ENCODE measurements at places on chromosomes 12 and 14.

GRCh38 chr12:97537501-97537900 is 74.9 kb downstream of the RMST start:
- no peak for DNase-seq

GRCh38 chr12:57866308-57867019 is 19.9 kb upstream of the CTDSP2 start:
- DNase-seq, result no peak

DNA sequence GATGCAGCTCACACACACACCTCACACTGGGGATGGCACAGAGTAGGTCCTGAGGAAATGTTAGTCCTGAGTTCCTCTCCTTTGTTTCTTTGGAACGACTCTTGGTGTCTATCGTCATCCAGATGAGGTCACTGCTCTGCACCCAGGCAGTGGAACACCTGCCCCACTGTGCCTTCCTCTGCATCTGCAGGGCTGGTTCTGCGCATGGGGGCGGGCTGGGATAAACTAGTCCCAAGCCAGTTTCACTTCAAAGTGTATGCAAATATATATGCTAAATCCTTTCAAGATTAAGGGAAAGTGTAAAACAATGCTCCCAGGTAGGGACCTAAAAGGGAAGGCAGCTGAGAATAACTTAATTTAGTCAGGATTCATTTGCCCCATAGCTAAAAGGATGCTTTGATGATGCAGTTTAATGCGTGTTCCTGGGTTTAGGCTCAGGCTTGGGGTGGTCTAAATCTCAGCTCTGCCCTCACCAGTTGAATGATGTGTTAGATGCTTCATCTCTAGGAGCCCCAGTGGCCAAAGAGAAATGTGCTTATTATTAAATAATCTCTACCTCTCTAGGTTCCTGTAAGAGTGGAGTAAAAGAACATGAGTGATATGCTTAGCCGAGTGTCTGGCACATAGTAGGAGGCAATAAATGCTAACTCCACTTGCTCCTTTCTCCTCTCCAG is 47.1 kb upstream of the OVCH1 start:
- no peak for DNase-seq

GRCh38 chr12:93022603-93023340 is 93.7 kb upstream of the EEA1 start:
- no peak for DNase-seq

GRCh38 chr14:99350751-99351150 is 78.8 kb upstream of the BCL11B start:
- DNase-seq, result no peak

DNA sequence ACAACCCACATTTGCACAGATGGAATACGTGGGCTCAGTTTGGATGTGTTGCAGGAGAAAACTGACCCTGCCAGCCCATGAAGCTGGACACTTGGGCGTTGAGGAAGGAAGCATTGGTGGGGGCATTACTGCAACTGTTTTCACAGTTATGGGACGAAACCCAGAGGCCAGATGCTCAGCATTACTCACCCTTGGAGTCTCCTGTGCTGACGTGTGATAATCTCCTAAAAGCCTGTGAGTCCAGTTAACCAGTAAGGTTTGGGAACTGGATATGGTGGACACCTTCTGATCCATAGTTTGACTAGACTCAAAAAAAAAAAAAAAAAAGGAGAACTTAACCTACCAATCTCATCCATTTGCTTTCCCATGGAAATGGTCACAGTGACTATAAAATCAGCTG is 52.8 kb upstream of the EGLN3 start:
- no peak for DNase-seq

DNA sequence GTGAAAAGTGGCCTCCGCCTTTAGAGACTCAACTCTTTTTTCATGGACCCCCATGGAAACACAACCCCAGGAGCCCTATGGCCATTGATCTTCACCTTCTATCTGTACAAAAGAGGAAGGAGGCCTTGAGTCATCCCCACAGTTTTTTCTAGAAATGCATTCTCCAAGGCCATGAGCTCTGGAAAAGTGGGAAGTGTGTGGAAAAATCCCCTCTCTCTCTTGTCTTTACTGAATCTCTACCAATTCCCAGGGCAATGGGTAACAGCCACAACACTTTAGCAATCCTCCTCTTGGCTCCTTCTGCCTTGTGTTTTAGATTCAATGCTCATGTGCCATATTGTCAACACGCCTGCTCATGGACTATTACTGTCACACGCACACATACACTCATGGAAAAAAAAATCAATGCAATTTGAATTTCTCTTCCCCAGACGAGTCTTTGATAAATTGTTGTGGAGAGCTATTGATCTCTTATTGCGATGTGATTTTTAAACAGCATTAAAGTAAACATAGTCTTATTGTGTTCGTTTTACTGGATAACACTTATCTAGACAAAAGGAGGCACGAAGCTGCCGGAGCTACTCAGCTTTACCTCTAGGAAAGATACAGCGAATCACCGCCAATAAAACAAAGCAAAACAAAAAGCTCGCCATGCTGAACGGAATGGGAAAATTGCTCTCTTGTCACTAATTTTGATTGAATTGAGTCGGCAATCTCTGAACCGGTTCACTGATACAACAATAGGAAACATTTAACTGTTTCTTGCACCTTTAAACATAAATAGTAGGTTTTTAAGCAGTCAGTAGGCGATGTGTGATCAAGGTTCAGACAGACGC is 260.3 kb downstream of the VRK1 start:
- DNase-seq, result peak; percentile 81

DNA sequence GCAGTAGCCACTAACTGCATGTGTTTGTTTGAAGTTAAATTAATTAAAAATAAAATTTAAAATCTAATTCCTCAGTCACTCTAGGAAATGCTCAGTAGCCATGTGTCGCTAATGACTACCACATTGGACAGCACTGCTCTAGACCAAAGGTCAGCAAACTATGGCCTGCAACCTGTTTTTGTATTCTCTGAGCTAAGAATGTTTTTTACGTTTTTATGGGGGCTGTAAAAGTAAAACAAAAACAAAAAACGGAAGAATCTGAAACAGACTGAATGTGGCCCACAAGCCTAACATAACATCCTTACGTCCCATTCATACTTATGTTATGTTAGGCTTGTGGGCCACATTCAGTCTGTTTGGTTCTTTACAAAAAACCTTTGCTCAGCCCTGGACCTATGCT is 57.8 kb downstream of the LIN52 start:
- no peak for DNase-seq

DNA sequence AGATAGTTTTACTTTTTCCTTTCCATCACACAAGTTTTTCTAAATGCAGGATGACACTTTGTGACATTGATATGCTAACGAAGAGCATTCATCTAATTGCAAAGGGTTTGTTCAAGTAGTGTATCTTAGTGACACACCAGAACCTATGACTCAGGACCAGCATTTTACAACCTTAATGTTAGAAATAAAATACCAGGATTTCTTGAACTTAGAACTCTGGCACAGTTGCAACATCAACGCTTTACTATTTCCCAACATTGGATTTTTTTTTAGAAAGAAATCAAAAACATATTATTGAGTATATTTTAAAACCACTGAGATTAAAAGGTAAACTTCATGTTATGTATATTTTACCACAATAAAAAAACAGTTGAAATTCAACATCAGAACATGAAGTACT is 17.9 kb upstream of the PLEKHG6 start:
- DNase-seq, result no peak

DNA sequence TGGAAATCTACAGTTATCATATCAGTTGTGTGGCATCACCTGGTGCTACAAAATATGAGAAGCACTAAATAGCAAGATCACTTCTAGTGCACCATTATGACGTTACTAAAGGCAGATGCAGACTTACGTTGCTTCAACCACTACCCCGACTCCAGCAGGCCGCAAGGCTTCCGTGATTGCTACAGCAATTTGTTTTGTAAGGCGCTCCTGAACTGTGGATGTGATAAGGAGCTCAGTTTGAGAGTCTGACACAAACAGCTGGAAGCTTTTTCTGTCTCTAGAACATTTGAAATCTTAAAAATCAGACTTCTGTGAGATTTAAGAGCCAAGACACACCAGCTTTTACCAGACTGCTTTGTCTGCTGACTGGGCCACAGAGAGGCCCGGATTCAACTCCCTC is 57.0 kb downstream of the GCH1 start:
- no peak for DNase-seq

DNA sequence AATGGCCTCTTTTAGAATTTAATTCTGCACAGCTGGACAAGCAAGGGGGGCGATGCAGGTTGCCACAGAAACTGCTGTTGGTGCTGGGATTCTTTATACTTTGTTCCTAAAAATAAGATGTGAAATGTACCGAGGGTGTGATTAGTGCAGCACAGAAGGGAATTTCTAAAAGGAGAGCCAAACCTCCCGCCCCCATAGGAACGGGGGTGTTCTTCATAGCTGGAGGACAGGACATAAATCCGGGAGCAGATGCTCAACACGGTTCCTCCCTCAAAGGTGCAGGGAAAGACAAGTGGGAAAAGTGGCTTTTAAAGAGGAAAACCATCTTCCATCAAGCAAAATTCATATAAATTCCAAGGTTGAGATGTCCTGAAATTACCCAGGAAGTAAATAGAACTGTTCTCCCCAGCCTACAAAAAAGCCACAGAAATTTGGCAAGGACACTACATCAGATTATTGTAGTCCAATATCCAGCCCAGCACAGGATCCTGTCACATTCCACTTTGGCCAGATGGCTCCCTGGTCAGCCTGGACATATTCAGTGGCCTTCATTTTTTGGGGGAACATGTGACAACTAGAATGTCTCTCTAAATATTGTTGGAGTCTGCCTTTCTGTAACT is 51.4 kb upstream of the TMX1 start:
- DNase-seq, result no peak

GRCh38 chr12:92396647-92397252 is 251.1 kb upstream of the BTG1 start:
- DNase-seq, result no peak

- DNase-seq, result no peak
Observed at GRCh38 chr12:120887253-120888043, 16.7 kb downstream of the SPPL3 start.

- no peak for DNase-seq
Observed at GRCh38 chr12:88327276-88327675, 185.2 kb downstream of the TMTC3 start.

DNA sequence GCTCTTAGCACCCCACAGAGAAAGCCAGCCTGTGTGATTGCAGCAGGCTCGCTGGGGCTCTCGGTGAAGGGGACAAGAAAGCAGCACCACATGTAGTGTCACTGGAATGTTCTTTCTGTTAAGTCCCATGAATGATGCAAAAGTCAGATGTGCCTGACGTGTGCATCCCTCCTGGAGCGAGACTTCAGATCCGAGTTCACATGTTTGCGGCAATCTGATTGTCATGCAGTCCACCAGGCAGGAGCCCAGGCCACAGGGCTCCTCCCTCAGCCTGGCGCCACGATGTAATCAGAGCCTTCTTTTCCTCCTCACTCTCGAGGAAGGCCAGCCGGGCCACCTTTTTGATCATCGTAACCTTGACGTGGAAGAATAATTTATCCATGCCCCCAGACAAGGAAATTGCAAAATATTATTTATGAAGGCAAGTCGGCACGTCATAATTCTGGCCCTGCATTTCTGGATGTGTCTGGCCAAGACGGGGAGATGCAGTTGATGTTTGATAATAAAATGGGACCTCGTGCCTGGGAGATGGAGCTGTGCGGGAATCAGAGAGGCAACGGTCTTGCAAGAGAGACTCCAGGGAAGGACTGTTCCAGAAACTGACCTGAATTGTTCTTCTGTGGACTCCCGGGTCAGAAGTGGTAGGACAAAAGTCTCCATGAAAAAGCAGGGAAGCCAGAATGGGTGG is 214.6 kb downstream of the PHETA1 start:
- no peak for DNase-seq

GRCh38 chr12:64103825-64104740 is 118.0 kb downstream of the KICS2 start:
- no peak for DNase-seq

GRCh38 chr14:30532264-30532663 is 26.7 kb upstream of the G2E3 start:
- DNase-seq, result no peak

- peak; percentile 18 for DNase-seq
Observed at GRCh38 chr12:68358532-68359485, 26.6 kb upstream of the MDM1 start.

GRCh38 chr14:68523989-68524725 is 268.7 kb downstream of the ZFP36L1 start:
- no peak for DNase-seq

DNA sequence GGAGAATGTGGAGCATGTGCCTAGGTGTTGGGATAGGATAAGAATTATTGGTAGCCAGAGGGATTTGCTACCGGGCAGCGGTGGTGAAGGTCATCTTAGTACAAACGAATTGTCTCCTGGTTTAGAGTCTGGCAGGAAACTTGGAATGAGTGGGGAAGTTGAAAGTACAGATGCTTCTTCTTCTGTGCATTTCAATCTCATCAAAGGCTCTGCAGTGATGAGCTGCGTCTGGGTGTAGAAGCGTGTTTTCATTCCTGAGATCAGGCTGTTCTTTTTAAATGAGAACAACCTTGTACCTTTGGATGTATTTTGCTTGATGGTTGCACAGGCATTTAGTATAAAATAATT is 2.1 kb downstream of the WNK1 start:
- no peak for DNase-seq

GRCh38 chr14:66680216-66680615 is 172.3 kb downstream of the GPHN start:
- DNase-seq, result no peak

- peak; percentile 59 for DNase-seq
Observed at GRCh38 chr14:99571303-99571986, 32.6 kb downstream of the CCDC85C start.

DNA sequence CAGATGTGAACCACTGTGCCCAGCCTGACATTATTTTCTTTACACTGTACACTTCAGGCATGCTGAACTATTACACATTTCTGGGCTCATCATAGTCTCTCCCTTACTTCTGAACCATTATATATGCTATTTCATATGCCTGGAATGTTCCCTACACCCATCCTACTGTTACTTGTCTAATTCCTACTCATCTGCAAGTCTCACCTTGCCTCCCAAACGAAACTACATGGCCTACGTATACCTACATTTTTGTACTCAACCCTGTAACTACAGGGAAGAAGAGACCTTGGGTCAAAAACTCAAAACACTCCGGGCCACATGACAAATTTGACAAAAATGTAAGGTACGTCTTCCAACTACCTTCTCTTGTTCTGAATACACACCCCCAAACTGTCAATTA is 9.5 kb upstream of the EEA1 start:
- DNase-seq, result no peak

GRCh38 chr14:68775614-68776126 is 17.2 kb downstream of the ZFP36L1 start:
- no peak for DNase-seq

DNA sequence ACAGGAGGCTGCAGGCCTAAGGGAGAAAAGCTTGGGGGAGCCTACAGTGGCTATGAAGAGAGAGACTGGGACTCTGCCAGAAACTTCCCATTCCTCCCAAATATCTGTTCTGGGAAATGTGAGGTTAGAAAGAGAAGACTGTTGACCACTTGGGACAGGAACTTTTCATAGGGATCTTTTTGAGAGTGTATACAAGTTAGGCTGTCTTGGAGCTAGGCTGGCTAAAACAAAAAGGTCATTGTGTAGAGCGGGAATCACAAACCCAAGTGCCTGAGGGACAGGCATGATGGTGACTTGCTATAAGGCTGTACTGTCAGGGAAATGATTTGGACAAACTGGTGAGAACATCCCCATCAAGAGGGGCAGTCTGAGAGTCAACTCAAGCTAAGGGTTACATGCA is 175.1 kb downstream of the GRIP1 start:
- no peak for DNase-seq

GRCh38 chr12:31386364-31386777 is 60.4 kb upstream of the SINHCAF start:
- no peak for DNase-seq
